ENCODE measurements at places on chromosomes 13 and 19.

DNA sequence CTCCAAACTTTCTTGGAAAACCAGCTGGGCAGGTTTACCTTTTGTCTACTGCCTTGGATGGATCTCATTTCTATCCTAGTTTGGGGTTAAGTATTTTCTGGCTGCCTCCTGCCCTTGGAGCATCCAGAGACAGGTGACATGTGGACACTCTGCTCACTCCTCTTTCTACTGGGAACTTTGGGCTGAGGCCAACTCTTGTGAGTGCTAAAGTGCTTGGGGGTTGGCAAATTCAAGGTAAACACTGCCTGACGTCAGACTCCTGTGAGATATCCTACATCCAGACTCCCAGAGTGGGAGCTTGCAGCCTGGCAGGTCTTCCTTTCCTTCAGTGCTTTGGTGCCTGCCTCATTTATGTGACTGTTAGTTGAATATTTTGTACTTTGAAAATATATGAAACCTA, 388.1 kb downstream of the KCNRG start:
- no peak for DNase-seq

DNA sequence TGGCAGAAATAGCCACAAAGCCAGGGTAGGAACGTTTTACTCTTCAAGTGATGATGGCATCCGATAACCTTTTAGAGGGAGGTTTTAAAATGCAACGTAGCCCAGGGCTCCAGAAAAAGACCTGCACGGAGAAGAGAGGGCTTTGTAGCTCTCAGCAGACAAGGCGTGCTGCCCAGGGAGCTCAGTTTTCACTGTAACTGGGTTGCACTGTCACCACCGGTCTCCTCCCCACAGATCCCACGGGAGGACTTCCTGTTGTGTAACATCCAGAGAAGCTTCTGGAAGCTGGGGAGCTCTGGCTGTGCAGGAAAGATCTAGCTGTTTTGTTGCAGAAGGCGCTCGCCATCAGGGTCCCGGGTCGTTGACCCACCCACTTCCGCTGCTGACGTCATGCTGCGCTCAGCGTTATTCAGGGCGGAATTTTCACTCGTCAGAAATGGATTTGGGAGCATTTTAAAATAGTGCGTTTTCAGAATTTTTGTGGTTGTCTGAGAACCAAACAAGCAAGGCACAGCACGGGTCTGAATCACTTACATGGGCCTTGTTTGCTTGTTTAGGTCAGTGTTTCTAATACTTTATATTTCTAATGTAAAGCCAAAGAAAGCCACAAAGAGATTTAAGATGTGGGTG, 50.8 kb downstream of the ATP11A start:
- DNase-seq = peak; percentile 97

DNA sequence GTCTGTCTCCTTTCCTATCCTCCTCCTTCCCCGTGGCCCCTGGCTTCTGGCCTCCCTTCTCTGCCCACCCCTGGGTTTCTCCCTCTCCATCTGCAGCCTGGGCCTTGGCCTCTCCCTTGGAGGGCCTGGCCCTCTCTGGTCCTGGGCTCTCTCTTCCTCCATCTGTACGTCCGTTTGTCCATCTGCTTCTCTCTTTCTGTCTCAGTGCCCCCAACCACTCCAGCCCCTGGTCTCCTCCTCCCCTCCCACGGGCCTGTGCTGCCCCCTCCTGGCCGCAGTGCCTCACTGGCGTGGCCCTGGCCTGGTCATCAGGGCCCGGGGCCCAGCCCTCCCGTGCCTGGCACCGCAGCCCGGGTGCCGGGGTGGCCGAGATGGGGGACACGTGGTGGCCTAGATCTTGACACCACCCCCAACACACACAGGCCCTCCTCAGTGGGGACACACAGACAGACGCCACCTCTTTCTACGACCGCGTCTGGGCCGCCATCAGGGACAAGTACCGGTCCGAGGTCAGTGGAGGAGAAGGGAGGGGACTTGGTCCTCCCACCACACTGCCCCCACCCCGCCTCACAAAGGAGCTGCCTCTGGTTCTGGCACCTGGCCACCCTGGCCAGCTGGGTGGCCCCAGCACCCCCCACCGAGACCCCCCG, 11.3 kb downstream of the PRKCSH start:
- no peak for DNase-seq

DNA sequence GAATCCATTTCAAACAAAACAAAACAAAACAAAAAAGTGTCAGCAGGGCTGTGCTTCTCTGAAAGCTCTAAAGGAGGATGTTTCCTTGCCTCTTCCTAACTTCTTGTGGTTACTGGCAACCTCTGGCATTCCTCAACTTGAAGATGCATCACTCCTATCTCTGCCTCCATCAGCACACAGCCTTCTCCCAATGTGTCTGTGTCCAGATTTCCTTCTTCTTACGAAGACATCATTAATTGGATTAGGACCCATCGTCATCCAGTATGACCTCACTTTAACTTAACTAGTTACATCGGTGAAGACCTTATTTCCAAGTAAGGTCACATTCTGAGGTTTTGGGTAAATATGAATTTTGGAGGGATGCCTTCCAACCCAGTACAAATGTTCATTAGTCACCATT, 33.8 kb upstream of the GTF2F2 start:
- DNase-seq = peak; percentile 86

DNA sequence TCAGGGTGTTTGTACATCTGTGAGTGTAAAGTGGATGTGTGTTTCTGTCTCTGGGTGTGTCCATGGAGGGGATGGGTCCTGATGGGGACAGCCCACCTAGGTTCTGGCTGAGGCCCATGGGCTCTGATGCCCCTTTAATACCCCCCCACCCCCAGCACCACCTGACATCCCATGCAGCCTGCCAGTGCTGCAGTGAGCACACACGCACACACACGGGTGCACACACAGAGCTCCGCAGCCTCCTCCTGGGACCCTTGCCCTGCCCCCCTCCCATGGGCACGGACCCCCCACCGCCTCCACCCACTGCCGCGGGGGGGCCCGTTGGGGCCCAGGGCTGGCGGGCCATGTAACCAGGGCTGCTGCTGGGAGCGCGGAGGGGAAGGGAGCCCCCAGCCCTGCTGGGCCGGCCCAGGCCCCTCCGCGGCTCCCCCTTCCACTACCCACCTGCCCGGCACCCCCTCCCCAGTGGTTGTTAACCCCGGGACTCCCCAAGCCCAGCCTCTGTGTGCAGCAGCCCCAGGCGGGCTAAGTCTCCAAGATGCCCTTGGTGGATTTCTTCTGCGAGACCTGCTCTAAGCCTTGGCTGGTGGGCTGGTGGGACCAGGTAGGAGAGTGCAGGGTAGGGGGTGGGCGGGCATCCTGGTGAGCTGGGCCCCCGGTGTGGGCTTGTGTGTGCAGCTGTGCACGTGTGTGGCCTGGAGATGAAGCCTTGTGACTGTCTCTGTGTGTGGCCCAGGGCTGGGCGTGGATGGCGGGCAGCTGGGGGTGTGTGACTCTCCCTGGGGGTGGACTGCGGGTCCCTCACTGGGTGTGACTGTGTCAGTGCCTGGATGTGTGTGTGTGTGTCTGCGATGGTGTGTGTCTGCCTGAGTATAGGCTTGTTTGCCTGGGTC, 32.6 kb downstream of the PDE4A start:
- DNase-seq = no peak

- DNase-seq = no peak
Observed at GRCh38 chr13:90547272-90547790, 800.2 kb upstream of the MIR17HG start.

GRCh38 chr13:24921881-24922280, 157.9 kb downstream of the RNF17 start:
- DNase-seq = no peak

- no peak for DNase-seq
Observed at GRCh38 chr13:94933230-94933751, 220.9 kb upstream of the SOX21 start.

- peak; percentile 98 for DNase-seq
Observed at GRCh38 chr19:1103708-1104310, at the start of gene GPX4. TSS of gene GPX4 (plus strand) at chr19:1103994. CDS start at chr19:1104044, 50 bp downstream.

DNA sequence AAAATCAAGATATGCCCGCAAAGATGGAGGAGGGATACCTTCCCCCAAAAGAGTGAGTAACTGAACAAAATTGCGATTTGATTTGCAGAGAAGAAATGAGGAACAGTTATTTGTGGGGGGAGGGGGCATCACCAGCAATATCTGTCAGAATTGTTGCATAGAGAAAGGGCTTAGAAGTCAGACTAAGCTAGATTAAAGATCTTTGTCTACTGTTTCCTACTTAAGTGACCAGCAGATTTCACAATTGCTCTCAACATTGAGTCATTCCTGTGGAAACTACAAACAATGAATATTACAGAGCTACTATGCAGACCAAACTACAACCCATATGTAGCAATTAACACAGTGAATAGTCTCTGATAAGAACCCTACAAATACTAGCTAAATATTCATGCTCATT, 27.4 kb downstream of the FPR3 start:
- peak; percentile 94 for DNase-seq

DNA sequence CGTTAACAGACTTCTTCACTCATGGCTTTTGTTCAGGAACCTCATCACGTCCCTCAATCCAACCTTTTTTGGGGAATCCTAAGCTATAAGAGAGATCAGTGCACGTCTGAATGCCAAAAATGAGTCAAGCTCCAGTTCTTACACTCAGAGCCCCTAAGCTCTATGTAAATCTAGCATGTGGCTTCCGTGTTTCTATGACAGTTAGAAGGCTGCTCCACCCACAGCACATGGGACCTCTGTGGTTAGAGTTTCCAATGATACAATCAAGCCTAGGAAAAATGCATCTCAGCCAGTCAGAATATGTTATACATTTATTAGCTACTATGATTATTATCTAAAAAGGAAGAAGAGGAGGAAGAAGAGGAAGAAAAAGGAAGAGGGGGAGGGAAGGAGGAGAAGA, 135.9 kb downstream of the ENOX1 start:
- DNase-seq = no peak

DNA sequence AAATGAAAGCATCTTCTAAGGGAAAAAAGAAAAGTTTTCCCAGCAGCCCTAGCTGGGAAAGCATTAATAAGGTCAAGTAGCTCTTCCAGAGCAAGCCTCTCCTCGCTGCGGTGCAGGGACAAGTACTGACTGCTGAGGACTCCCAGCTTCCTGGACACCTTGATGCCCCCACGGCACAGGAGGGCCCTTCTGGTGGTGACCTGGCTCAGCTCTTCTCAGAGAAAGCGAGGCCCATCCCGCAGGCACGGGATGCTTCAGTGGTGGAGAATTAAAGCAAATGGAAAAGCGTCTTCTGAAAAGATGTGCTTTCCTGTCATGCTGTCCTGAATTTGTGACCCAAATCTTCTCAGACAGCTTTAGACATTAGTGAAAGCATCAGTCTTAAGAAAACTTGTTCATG, 38.8 kb upstream of the LATS2 start:
- DNase-seq = no peak

DNA sequence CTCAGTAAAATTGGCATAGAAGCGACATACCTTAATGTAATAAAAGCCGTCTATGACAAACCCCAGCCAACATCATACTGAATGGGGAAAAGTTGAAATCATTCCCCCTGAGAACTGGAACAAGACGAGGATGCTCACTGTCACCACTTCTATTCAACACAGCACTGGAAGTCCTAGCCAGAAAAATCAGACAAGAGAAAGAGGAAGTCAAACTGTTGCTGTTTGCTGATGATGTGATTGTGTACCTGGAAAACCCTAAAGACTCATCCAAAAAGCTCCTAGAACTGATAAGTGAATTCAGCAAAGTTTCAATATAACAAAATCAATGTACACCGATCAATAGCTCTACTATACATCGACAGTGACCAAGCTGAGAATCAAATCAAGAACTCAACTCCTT, 63.3 kb downstream of the TNFSF13B start:
- no peak for DNase-seq

DNA sequence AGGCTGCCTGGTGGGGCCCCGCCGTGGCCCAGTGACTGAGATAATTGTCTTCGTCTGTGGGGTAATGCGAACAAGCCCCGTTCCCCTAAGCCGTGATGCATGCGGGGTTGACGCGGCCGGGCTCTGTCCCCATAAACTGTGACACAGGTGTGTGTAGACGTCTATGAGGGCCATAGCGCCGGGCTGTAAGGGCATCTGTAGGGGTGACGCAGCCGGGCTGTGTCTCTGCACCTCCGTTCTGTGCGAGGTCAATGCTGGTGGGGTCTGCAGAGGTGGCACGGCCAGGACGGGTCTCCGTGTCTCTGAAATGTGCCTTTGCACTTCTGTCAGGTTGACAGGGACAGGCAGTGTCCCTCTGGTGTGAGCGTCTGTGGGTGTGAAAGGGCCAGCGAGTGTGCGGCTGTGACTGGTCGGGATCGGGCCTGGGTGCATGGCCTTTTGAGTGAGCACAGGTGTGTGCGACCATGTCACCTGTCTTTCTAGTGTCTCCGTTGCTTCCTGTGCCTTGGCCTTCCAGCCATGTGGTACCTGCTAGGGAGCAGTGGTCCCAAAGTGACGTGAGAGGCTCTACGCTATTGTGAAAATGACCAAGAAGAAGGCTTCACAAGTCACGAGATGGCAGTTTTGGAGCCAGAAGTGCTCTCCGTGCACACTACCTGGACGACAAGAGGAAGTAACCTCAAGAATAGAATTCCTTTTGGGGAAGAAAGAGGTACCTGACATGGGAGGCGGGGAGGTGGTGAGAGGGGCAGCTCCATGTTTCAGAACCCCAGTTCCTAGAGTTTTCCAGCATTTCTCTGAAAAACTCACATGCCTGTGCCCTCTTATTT, 16.4 kb upstream of the ZNF331 start:
- DNase-seq = no peak

- DNase-seq = peak; percentile 17
Observed at GRCh38 chr19:41997121-41997850, 3.3 kb upstream of the ATP1A3 start.

DNA sequence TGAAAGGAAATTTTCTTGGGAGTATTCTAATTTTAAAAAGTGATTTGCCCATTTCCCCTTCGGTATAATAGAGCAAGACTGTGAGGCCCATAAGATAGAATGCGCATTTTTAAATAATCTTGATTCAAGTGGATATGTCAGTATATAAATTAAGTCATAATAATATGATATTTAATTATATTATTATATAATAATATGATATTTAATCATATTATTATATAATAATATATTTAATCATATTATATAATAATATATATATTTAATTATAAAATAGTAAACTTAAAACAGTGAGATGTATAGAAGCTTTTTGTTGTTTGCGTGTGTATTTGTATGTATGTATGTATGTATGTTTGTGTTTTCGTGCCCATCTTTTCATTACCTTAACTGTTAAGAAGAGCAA, 682.5 kb downstream of the PCDH9 start:
- no peak for DNase-seq

- peak; percentile 88 for DNase-seq
Observed at GRCh38 chr13:97057176-97057575, 62.9 kb upstream of the OXGR1 start.

- DNase-seq = no peak
Observed at GRCh38 chr19:670609-671075, 5.5 kb upstream of the FSTL3 start.

GRCh38 chr19:29215322-29215845, 2.4 kb upstream of the UQCRFS1 start:
- DNase-seq = no peak

GRCh38 chr19:2811735-2812413, 7.8 kb upstream of the ZNF554 start:
- no peak for DNase-seq

DNA sequence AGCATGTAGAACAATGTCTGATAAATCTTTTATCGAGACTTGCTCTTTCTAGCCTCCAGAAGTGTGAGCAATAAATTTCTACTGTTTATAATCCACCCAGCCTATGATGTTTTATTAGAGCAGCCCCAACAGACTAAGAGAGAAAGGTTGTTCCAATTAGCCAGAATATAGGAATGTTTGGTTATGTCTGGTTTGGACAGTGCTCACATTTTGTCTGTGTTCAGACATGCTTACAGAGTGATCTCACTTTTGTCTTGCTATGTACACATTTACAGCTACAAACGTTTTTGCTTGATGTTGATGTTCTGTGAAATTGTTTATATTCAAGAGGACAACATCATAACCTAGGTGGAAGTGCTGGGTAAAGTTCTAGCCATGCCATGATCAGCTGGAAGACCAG, 18.0 kb upstream of the EVI5L start:
- no peak for DNase-seq
